Stromal cell of bone marrow (primary cell): ENCODE measurements at places on chromosomes 12 and 14.

DNA sequence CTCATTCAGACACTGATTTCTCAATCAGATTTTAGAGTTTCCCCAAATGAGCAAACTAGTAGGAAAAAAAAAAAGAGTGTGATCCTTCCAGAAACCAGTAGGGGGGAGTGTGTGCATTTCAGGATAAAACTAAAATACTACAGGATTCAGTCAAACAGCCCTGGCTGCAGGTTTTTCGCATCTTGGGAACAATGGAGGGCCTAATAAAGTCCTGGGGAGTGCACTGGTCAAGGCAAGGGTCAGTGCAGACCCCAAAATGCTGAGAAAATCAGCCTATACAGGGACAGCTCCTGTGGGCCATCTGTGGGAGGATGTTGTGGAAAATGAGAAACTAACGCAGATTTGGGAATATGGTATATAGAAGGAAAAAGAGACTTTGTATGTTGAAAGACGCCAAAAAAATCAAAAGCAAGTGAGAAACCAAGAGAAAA is 22.2 kb upstream of the ABCD4 start:
- DNase-seq, result peak; percentile 29

DNA sequence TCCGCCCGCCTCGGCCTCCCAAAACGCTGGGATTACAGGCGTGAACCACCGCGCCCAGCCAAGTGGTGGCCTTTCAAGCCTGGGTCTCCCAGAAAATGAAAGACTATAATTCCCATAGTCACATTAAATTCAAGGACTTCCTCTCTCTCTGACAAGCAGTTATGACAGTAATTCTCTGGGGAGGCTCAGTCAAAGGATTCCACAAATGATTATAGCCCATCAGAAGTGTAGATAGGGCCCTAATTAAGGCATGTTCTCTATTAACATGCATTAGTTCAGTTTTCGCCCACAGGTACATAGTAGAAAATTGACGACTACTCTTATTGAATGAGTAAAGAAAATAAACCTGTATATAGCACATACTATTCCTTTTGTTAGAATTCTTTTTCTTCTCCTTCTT is 16.4 kb downstream of the PRMT8 start:
- DNase-seq, result no peak

DNA sequence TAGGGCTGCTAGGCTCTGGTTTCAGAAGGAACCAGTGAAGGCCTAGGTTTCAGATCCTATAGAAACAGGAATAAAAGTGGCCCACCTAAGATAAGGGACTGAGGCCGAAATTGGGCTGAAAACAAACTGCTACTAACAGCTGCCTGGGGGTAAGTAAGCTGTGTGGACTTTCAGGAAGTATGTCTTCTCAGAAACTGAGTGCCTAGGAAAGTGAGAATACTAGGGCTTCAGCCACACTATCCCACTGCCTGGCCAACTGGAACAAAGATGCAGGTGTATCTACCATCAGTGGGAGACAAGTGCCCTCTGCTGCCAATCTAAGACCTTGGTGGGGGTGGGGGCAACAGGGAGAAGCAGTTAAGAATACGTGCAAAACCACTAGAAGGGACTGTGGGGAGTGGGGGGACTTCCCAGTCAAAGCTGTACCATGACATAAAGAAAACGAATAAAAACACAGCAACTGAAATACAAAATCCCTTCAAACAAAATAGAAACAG is 82.5 kb downstream of the MED13L start:
- no peak for DNase-seq

GRCh38 chr12:60421741-60422140 is 825.9 kb downstream of the SLC16A7 start:
- DNase-seq, result peak; percentile 1

DNA sequence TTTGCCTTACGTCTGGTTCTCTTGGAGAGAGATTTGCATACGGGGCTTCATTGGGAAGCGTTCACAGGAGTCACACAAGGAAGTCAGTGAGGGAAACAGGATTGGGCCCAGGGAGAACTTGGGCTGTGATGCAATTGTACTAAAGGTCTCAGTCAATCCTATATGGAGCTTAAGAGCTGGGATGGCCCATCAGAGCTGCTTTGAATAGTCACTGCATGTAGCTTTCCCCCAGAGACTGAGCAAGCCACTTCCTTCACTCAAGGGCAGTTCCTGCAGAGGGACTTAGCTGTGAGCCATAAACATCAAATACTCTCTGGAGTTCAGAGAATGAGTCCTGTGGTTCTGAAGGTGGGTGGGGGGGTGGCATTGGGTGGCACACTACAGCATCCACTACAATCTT is 605.4 kb downstream of the MED13L start:
- no peak for DNase-seq
